EH (cell line): ENCODE measurements at places on chromosomes 2 and 18.

GRCh38 chr2:34831096-34831495 is 1232.0 kb upstream of the FAM98A start:
- DNase-seq, result no peak

GRCh38 chr18:29123706-29124530 is 947.0 kb upstream of the CDH2 start:
- no peak for DNase-seq

GRCh38 chr2:174835797-174836255 is 71.6 kb upstream of the CHRNA1 start:
- peak; percentile 97 for DNase-seq

DNA sequence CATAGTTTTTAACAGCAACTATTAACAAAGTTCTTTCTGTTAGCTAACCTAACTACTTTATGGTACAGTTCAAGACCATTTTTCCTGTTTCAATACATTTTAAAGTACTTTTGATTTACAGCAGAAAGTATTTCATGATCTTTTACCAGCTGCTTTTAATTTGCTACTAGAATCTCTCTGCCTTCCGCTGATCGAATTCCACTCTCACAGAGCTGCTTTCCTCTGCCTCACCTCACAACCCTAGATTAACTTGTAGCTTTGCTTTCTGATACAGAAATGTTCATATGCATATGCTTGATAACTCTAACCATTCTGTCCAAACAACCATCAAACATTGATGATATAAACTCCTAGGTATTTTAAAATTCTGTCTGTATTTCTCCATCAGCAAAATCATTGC is 463.2 kb upstream of the ZEB2 start:
- DNase-seq, result no peak

DNA sequence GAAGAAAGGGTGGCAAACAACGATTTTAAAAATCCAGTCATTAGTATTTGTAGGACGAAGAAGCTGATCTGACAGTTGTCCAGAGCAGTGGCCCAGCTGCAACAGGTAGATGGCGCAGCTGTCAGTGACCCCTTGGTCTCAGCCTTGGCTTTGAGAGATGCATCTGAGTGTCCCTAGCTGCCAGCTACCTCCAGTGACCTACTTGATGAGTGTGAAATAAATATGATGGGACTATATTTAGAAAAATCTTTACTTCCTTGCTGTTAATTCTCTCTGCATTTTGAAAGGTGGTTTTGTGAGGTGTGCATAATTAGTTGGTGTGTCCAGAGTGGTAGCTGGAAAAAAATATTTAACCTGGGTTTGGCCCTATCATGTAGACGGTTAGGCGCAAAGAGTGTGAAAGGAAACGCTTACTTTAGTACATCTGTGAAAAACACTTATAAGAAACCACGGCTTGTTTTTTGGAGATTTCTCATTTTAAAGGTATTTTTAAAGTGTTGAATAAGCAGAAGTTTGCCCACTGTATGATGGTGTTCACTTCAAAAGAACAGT is 963 bp downstream of the INPP1 start:
- no peak for DNase-seq

DNA sequence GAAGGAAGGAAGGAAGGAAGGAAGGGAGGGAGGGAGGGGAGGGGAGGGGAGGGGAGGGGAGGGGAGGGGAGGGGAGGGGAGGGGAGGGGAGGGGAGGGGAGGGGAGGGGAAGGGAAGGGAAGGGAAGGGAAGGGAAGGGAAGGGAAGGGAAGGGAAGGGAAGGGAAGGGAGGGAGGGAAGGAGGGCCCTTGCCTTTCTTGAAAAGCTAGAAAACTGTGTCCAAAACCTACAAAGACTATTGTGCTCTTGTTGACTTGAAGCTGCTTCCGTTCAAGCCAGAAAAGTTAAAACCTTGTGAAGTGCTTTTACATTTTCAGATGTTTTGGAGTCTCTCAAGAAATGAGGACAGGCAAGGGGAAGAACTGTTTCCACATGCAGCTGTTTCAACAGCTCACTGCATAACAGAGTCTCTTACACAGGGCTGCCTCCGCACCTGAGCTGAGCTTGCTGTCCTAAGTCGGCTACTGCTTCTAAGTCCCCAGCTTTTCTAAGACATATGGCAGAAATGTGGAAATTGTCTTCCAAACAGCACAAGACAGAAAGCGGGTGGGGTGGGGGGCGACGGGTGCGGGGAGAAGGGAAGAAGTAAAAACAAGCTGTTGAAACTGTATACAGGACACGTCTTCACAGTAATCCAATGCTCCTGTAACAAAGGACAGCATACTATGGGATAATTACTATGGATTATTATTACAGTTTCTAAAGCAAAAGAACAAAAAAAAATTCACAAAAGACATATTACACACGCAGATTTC is 46.1 kb downstream of the BCL11A start:
- no peak for DNase-seq

DNA sequence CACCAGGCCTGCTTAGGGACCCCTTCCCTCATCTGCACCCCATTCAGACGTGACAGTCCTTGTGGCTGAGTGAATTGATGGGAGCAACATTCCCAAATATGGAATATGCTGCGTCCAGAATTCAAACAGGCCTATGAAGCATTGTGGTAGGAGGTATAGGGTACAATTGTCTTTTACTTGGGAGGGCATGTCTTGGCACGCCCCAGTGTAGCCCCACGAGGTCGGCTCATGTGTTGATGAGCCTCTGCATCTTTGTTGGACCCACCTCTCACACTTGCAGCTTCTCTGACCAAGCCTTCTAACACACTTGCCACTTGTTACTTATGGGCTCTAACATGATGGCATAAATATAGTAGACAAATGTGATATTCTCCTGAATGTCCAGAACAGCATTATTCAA is 1.6 kb downstream of the TIMM21 start:
- no peak for DNase-seq

- DNase-seq, result peak; percentile 66
These were observed 20.7 kb upstream of the MREG start for GRCh38 chr2:216034065-216034464.

GRCh38 chr2:176821350-176821749 is 391.2 kb upstream of the HNRNPA3 start:
- DNase-seq, result no peak

- DNase-seq, result no peak
These were observed 4.4 kb upstream of the SEMA4C start for GRCh38 chr2:96874198-96874831.

- no peak for DNase-seq
These were observed 108.0 kb downstream of the CLIP4 start for GRCh38 chr2:29223257-29223656.

DNA sequence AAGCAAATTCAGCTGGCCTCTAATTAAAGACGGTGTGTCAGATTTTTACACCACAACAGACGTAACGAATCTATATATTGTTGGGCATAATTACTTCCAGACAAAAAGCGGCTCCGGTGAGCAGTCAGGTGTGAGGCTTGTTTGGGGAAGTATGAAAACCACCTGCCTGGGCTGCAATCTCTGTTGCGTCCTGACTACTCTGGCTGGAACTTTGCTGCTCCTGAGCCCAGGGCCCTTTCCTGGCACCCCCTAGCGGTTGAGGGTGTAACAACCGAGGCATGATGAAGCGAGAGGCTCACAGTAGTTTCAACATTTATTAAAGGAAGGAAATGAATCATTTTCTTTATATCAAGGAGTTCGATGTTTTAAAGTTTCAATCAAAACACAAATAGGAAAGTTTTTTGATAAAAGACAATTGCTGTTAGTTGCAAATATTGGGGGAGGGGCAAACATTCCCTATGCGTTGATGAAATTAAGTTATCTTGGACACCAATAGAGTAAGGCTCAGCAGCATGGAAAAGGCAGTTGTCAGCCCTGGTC is 10.6 kb upstream of the ITGB6 start:
- DNase-seq, result peak; percentile 48

DNA sequence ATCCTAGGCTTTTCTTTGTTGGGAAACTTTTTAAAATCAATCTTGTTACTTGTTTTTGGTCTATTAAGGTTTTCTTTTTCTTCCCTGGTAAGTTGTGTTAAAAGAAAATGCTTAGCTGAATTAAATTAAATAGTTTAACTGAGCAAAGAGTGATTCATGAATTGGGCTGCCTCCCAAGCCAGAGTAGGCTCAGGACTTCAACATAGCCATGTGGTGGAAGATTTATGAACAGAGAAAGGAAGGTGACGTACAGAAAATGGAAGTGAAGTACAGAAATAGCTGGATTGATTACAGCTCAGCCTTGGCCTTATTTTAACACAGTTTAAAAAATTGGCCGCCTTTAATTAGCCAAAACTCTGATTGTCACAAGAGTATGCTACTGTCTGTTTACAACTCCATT is 27.9 kb upstream of the GALNT5 start:
- peak; percentile 94 for DNase-seq

GRCh38 chr2:113206251-113206650 is 32.5 kb downstream of the PSD4 start:
- DNase-seq, result no peak

DNA sequence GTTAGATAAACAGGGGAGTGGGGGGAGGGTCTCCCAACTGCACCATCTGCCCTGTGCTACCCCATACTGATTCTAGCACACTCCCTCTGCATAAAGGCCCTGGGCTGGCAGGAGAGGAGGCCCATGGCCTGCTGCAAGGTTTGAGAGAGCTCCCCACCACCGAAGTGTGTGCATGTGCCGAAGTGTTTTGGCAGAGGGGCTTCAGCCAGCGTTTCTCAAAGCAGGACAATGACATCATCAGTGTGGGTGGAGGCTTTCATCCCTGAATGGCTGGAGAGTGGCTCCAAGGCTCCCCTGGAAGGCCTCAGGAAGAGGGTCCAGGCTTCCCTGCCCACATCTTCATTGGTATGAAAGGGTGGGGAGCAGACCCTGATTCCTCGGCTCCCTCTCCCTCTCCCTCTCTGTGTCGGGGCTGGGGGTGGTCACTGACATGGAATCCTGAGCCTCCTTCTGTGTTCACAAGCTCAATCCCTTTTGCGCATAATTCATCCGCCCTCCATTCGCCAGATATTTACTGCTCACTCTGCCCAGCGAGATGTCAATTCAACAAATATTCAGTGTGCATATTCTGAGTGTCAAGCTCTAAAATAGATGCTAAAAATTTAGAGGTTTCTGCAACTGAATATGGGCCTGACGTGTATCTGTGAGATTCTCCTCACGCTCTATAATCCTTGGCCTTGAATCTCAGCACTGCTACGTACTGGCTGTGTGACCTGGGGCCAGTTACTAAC is 122.1 kb downstream of the CELF4 start:
- no peak for DNase-seq

DNA sequence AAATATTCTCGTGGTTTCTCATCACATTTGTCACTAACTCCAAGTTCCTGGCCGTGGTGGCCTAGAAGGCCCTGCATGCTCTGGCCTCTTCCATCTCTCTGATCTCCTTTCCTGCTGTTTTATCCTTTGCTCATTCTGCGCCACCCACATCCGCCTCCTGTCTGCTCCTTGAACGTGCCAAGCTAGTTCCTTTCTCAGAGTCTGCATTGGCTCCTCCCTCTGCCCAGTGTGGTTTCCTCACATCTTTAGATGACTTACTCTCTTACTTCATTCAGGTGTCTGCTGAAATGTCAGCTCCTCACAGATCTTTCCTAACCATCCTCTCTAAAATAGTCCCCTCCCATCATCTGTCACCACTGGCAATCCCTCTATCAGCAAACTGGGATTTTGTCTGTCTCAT is 158.6 kb upstream of the RBMS1 start:
- DNase-seq, result peak; percentile 28

GRCh38 chr2:222294996-222295367 is 3.8 kb downstream of the PAX3 start:
- DNase-seq, result no peak

DNA sequence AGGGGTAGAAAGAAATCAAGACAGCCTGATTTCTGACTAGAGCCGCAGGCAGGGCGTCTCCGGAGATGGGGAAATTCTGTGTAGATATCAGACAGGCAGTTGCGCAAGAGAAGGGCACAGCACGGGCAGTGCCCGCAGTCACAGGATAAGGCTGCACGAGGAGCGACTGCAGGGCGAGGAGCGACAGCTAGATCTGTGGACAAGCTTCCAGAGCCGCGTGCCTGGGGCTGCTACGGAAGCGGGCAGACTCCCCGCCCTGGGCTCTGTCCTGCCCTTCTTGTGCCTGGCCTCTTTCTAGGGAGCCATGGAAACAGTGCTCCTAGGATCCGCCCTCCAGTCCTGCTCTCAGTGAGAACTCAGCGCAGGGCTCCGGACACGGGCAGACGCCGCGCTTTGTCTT is 12.6 kb downstream of the MC5R start:
- DNase-seq, result no peak

DNA sequence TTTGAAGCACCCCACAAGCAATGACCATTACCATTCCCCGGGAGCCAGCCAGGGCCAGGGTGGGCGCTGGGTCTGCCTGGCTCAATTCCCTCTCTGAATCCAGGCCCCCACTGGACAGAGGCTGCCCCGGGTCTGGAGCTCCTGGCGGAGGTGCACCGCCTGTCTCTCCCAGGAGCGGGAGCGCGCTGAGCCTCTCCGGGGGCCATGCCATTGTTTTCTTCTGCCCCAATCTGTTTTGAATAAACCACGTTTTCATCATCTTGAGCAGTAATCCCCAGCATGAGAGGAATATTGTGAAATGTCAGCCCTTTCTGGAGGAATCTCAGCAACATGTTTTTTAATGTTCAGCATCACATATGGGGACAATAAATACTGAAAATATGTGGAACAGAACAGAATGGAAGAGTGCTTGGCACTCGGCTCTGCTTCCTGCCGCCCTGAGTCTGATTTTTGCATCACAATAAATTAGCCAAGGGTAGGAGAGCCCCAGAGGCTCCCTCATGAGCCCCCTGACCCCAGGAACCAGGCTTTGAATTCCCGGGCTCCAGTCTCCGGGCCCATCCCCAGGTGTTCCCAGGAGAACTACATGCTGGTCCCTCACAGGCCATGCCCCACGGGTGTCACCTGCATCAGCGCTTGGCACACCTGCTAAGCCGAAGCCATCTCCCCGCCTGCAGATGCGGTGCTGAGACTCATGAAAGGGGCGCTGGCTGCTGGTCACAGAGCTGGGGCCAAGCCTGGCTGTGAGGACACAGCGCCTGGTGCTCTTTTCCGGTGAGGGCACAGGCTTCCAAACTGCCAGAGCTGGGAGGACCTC is 88.8 kb downstream of the INHBB start:
- DNase-seq, result peak; percentile 50

GRCh38 chr2:68282811-68283418 is 30.6 kb upstream of the PPP3R1 start:
- DNase-seq, result peak; percentile 58

GRCh38 chr2:80496775-80497174 is 192.2 kb upstream of the LRRTM1 start:
- peak; percentile 82 for DNase-seq

GRCh38 chr2:124838406-124838805 is 813.3 kb downstream of the CNTNAP5 start:
- DNase-seq, result no peak

GRCh38 chr2:46814160-46814961 is 101.2 kb downstream of the MCFD2 start:
- peak; percentile 95 for DNase-seq

DNA sequence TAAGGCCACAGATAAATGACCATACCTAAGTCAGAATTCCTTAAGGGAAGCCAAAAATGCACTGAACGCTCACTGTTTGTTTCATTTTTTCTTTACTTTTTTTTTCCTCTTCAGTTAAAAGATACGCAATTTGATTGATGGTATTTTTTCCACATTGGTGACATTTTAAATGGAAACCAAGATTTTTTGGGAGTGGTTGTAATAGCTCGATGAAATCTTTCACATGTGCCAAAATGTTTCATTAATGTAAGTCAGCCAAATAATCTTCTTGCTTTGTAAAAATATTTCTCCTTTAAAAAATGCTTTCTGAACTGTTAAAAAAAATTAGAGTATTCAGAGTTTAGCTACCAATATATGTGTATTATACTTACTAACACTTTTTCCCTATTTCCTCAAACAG is 339.8 kb downstream of the ZEB2 start:
- no peak for DNase-seq

- DNase-seq, result no peak
These were observed 242.4 kb upstream of the SALL3 start for GRCh38 chr18:78737006-78737915.

GRCh38 chr2:222146488-222146887 is 152.3 kb downstream of the PAX3 start:
- no peak for DNase-seq
